ENCODE measurements at places on chromosomes 3 and 15.
A peak's percentile ranks its signal among the peaks of the same experiment; 100 is the strongest.

DNA sequence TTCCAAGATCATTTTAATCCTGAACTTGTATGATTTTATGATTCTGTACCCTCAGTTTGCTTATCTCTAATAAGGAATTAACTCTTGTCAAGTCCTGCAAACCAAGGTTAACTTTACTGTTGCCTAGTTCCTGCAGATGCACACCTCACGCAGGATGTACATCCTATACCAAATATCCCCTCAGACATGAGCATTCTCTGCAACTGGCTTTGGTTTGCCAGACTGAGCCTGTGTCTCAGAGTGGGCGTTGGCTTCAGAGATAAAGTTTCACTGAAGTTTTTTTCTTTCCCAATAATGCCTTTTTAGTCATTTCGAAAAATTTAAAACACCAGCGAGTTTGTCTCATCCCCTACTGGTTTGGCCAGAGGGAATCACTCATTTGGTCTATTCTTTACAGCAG is 173.9 kb downstream of the NR2F2 start:
- DNase-seq, result no peak

- DNase-seq, result no peak
These were observed 17.2 kb downstream of the ST3GAL6 start for GRCh38 chr3:98780343-98780742.

- DNase-seq, result no peak
These were observed 1036.6 kb downstream of the NTRK3 start for GRCh38 chr15:87219650-87220615.

DNA sequence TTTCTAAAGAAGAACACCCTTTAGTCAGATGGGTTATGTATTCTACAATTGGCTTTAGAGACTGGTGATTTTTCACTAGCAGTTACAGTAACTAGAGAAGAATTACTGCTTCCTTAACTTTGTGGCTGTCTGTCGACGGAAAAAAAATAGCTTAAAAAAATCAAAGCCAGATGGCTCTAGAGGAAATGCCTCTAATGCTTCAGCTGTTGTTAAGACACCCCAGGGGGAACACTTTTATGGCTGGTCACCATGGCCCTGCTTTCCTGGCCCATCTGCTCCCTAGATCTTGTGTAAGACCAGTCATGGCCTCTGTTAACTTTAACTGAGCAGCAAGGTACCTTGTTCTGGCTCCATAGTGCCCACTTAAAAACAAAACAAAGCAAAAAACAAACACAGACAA is 198.6 kb upstream of the PLSCR5 start:
- DNase-seq, result no peak

DNA sequence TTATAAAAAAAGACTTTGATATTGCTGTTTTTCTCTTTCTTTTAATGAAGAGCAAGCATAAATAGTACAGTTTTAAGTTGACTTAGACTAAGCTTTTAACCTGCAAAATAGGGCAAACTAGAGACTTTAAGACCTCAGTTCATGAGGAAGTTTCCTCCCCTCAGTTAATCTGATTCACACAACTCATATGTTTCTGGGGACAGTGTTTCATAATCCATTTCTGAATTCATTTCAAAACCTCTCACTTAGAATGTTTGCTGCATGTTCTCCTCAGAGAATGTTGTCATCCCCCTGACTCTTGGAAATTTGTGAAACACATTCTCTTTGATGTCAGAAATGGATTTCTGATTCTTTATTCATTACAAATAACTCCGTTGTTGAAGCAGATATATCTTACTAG is 79.3 kb upstream of the SKOR1 start:
- DNase-seq, result no peak

- no peak for DNase-seq
These were observed 396.1 kb downstream of the LRTM1 start for GRCh38 chr3:54531741-54532140.

- DNase-seq, result no peak
These were observed 119.9 kb downstream of the MBNL1 start for GRCh38 chr3:152388631-152389030.

- no peak for DNase-seq
These were observed 218.5 kb upstream of the TTC14 start for GRCh38 chr3:180383332-180384020.

- DNase-seq, result no peak
These were observed 325.7 kb downstream of the NEK10 start for GRCh38 chr3:27043328-27043955.

- DNase-seq, result no peak
These were observed 15.6 kb downstream of the INSYN1 start for GRCh38 chr15:73737535-73737934.

GRCh38 chr3:98917608-98918007 is 16.1 kb upstream of the DCBLD2 start:
- no peak for DNase-seq

GRCh38 chr3:78729946-78730345 is 1037.9 kb downstream of the ROBO1 start:
- DNase-seq, result no peak

GRCh38 chr3:49610666-49611280 is 56.5 kb downstream of the BSN start:
- no peak for DNase-seq

- DNase-seq, result no peak
These were observed 4.8 kb downstream of the CSRNP1 start for GRCh38 chr3:39148435-39149058.

- DNase-seq, result no peak
These were observed 20.8 kb upstream of the HCN4 start for GRCh38 chr15:73389539-73389938.

- no peak for DNase-seq
These were observed 23.1 kb upstream of the PDIA3 start for GRCh38 chr15:43723151-43723550.

- peak; percentile 92 for DNase-seq
These were observed 9.2 kb upstream of the DCUN1D1 start for GRCh38 chr3:182989566-182989965.

GRCh38 chr3:31971607-31972006 is 9.5 kb downstream of the OSBPL10 start:
- DNase-seq, result no peak

DNA sequence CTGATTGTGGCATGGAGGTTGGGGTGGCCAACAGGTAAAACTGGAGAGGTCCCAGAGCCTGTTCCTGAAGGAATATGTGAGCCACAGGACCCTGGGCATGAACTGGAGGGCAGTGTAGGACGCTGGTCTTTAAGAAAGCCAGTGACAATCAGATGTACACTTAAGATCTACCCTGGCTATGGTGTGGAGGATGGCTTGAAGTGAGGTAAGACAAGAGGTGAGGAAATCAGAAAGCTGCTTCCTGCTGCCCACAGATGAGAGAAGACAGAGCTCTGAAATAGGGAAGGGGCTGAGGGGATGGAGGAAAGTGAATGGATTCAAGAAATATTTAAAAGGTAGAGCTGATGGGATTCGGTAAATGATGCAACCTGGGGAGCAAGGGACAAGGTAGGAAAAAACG is 22.7 kb upstream of the KLHL6 start:
- no peak for DNase-seq

- DNase-seq, result no peak
These were observed 116.0 kb downstream of the P3H2 start for GRCh38 chr3:190004656-190005055.

GRCh38 chr3:122013448-122013925 is 8.6 kb downstream of the ILDR1 start:
- DNase-seq, result no peak

DNA sequence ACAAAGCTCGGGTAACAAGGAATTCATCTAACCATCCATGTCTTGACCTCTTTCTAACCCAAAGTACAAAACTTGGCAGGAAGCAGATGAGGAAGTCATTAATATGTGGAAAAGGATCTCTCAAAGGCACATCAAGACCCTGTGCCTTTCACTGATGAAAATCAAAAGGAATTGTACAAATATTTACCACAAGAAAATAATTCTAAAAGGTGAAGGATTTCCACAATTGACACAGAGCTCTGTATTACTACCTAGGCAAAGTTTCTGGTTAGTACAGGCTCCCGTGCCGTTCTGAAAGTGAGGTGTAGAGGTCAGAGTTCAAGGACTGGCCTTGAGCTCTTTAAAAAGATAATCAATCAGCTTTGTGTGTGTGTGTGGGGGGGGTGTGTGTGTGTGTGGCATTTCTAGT is 239.7 kb upstream of the ICE2 start:
- no peak for DNase-seq

GRCh38 chr15:58551084-58551763 is 119.4 kb downstream of the LIPC start:
- no peak for DNase-seq

DNA sequence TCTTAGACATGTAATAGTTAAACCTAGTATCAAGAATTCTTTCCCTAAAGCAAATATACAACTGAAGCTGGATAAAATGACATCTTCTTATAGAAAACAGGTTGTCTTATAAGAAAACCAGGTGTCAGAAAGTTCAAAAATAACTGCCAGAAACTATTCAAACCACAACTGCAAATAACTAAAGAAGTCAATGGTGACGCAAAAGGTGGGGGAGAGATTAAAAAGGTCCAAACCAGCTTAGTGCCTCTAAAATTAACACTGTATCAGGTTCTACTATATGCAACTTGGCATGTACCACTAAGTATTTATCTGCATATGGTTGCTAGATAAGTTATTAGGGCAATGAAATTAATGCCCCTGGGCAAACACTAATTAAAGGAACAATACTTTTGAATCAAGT is 136.8 kb downstream of the TBL1XR1 start:
- no peak for DNase-seq

DNA sequence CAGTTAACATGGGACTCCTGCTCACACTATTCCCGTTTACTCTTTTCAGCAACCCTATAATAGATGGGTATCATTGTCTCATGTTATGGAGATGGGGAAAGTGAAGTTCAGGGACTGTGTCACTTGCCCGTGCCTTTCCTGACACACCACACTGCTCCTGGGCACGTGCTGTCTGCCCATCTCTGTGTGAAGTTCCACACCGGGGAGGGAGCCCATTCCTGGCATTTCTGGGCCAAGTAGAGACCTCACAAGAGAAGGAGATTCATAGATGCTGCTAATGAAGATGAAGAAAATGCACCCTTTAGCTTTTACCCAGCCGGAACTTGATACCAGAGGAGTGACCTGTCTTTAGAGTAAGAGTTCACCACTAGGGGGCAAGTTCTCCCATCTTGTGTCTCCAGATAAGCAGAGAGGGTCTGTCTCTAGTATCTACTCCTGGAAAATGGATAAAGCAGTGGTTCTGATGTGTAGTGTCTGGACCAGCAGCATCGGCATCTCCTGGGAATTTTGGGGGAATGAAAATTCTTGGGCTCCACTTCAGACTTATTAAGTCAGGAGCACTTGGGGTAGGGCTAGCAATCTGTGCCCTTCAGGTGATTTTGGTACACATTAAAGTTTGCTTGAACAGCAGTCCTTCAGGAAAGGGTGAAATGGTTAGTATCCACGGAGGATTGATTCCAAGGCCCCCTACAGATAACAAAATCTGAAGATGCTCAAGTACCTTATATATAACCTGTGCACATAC is 2.0 kb upstream of the TOPBP1 start:
- DNase-seq, result peak; percentile 65

- no peak for DNase-seq
These were observed 38.3 kb downstream of the KBTBD12 start for GRCh38 chr3:127953091-127954035.

DNA sequence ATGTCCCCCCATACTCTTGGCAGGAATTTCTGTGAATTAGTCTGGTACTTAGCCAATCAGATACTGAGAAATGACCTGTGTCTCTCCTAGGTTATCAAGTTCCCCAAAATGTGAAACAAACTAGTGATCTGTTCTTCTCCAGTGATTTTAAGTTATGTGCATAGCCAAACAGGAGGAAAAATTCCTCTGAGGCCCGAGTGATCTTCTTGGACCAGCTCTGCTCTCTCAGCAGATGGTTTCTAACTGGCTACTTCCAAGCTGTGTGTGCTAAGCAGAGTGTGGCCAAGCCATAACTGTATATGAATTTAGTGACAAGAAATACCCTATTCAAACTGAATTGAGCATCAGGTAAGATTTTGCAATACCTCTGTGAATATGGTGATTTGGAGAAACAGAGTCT is 89.5 kb downstream of the GREM1 start:
- no peak for DNase-seq

DNA sequence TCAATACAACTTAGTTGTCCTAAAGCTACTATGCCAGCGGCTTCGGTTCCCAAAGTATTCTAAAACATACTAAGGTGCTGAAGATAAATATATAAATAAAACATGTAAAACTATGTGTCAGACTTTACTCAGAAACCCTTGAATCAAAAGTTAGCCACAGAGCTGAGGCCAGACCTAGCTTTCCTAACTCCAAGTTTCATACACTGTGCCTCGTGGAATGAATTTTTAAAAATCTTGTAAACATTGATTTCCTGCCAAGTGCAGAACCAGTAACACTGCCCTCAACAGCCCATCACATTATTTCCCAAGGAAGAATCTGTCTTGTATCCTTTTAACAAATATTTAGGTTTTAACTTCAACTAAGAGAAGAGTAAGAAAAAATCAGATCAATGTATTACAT is 36.4 kb downstream of the TAMM41 start:
- no peak for DNase-seq

DNA sequence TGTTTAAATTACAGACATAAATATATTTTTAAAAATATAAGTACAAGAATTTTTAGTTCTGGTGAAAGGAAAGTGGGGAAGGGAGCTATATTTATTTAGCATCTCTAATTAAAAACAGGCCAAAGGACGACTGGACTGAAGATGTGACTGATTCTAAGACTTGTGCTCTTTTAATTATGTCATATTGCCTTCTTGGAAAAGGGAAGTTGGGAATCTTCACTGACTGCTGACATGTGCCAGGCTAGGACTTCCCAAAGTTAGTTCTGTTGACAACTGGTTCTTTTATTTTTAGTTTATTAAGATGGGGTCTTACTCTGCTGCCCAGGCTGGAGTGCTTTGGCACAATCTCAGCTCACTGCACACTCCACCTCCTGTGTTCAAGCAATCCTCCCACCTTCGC is 13.5 kb downstream of the CNOT10 start:
- no peak for DNase-seq

DNA sequence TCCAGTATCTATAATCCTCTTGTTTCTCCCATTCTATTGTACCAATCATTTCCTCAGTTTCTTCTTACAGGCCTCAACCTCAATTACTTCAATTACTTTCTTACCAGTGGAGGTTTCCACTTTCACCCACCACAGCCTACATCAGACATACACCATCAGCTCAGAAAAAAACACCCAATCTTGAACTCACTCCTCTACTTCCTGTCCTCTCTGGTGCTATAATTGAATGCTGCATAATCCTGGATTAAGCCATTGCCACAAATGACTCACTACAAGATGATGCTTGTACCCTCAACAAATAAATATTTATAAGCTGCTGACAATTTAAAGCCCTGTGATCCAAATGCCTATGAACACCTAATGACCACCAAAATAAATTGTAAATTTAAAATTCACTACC is 18.5 kb downstream of the RYK start:
- DNase-seq, result no peak

DNA sequence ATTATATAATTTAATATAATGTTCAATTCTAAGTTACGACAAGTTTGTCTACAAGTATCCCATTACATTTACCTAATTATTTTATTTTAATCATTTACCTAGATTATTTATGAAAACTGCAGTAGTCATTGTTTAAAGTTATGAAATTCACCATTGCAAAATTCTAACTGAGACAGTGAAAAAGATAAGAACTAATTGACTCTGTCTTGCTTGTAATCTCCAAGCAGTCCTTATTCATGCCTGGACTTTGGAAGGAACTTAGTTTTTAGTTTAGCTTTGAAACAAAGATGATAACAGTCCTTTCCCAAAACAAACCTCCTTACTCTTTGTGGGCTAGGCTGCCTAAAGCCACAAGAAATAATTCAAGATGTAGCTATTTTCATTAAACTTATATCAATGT is 165.0 kb downstream of the SUCNR1 start:
- no peak for DNase-seq

- DNase-seq, result no peak
These were observed 1.0 kb downstream of the ZNF589 start for GRCh38 chr3:48241796-48242455.

- peak; percentile 45 for DNase-seq
These were observed 145.7 kb downstream of the RBMS3 start for GRCh38 chr3:29426302-29427226.

Measured in NCI-H2029 treated with DMSO at 0.1 percent for 48 hours (cell line).